ENCODE measurements at places on chromosomes 16 and 17.

- peak; percentile 5 for DNase-seq
These were observed 198.4 kb upstream of the C17orf78 start for GRCh38 chr17:37177254-37177870.

GRCh38 chr16:87076950-87077749 lies 240.0 kb downstream of the C16orf95 start:
- DNase-seq = no peak

- DNase-seq = no peak
These were observed 173.6 kb downstream of the IRF8 start for GRCh38 chr16:86072328-86073102.

DNA sequence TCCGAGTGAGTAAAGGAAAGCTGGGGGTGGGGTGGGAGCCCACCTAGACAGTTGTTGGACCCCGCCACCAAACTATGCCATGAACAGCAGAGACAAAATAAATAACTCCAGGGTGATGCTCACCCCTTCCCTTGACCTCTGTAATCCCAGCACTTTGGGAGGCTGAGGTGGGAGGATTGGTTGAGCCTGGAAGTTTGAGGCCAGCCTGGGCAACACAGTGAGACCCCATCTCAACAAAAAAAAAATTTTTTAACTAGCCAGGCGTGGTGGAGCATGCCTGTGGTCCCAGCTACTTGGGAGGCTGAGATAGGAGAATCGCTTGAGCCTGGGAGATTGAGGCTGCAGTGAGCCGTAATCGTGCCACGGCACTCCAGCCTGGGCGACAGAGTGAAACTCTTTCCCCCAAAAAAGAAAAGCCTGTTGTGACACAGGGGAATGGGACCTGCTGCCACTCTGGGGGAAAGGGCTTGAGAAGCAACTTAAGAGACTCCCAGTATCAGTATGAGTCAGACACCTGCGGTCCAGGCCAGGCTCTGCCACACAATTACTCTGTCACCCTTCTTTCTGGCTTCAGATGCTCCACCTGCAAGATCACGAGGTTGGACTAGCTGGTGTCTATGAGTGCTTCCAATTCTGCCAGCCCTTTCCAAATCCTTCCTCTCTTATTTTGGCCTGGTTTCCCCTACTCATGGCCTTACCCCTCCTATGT lies 5.0 kb downstream of the SGCA start:
- DNase-seq = no peak

GRCh38 chr17:74231928-74232907 lies 18.8 kb downstream of the TTYH2 start:
- no peak for DNase-seq

DNA sequence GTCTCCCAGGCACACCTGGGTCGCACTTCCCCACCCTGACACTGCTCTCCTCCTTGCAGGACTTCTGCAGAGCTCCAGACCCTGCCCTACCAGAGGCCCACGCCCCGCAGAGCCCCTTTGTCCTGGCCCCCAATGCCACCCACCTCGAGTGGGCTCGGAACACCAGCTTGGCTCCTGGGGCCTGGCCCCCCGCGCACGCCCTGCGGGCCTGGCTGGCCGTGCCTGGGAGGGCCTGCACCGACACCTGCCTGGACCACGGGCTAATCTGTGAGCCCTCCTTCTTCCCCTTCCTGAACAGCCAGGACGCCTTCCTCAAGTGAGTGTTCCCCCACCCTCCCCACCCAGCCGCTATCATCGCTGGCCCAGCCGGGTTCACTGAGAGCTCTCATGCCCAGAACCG lies 79.6 kb downstream of the MGAT5B start:
- no peak for DNase-seq

DNA sequence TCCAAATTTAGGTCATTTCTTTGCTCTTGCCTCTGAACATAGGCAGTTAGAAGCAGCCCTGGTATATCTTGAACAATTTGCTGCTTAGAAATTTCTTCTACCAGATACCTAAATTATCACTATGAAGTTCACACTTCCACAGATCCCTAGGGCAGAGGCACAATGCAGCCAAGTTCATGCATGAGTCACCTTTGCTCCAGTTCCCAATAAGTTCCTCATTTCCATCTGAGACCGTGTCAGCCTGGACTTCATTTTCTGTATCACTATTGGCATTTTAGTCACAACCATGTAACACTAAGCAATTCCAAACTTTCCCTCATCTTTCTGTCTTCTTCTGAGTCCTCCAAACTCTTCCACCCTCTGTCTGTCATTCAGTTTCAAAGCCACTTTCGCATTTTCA lies 45.0 kb downstream of the KCNJ16 start:
- no peak for DNase-seq

DNA sequence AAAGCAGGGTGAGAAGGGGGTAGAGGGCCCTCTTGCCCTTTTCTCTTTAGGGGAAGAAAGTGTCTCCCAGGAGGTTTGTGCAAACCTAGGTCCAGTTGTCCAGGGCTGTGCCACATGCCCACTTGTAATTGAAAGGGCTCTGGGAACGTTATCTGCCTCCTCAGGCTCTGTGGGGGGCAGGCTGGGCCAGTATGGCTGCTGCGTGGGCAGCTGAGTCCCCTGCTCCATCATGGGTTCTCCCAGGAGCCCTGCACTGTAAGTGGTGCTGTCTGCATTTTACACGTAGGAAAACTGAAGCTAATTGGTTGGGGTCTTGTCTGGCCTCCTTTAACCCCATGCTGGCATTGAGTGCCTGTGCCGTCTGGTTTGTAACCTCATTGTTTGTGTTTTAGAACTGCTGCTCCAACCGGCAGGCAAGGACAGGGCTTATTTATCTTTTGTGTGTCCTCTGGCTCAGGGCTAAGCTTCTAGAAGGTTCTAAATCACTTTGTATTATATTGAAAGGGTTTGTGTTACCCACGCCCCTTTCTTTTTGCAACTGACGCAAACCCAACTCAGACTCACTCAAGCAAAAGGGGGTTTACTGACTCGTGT lies 117.7 kb upstream of the CIBAR2 start:
- DNase-seq = no peak

- DNase-seq = no peak
These were observed 5.0 kb upstream of the CACNG5 start for GRCh38 chr17:66829883-66830282.

DNA sequence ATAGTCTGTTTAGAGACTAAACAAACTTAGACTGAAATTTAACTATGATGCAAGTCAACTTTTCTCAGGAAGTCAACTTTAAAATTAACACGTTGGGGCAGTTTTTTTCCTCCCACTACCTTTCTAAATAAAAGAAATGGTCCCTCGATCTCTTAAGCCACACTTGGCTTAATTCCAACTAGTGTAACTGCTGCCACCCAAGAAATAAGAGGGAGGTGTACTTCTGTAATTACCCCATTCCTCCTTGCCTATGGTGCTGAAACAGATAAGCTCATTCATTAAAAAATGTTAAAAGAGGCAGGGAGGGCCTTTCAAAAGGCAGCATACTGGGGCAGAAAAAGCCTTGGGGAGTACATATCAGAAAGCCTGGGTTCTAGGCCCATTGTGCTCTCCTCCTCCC lies 59.8 kb downstream of the NCOR1 start:
- DNase-seq = no peak

GRCh38 chr16:1812732-1813163 lies 13.9 kb downstream of the HAGH start:
- peak; percentile 65 for DNase-seq

DNA sequence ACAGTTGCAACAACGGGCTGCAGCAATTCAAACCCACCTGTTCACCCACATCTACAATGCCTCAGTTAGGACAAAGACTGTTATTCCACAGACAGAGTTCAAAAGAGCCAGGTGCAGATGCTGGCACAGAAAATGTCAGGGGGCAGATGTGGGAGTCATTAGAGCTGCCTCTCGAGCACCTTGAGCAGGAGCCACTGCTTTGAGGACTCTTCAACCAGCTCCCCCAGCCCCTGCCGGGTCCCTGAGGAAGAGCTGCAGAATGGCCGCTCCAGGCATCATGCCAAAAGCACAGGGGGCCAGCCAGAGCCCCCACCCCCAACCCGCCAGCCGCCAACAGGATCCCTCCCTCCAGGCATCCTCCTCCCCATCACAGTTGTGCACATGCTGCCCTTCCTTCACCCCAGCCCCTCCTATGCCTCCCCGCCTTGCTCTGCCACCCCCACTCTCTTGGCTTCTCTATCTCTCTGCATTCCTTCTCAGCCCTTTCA lies 20.8 kb downstream of the C17orf67 start:
- DNase-seq = peak; percentile 26

- DNase-seq = no peak
These were observed 9.9 kb downstream of the XYLT2 start for GRCh38 chr17:50355701-50356341.

GRCh38 chr17:40298726-40299125 lies 10.3 kb upstream of the RARA start:
- no peak for DNase-seq

- DNase-seq = no peak
These were observed 27.2 kb downstream of the NAGPA start for GRCh38 chr16:5006348-5007193.

DNA sequence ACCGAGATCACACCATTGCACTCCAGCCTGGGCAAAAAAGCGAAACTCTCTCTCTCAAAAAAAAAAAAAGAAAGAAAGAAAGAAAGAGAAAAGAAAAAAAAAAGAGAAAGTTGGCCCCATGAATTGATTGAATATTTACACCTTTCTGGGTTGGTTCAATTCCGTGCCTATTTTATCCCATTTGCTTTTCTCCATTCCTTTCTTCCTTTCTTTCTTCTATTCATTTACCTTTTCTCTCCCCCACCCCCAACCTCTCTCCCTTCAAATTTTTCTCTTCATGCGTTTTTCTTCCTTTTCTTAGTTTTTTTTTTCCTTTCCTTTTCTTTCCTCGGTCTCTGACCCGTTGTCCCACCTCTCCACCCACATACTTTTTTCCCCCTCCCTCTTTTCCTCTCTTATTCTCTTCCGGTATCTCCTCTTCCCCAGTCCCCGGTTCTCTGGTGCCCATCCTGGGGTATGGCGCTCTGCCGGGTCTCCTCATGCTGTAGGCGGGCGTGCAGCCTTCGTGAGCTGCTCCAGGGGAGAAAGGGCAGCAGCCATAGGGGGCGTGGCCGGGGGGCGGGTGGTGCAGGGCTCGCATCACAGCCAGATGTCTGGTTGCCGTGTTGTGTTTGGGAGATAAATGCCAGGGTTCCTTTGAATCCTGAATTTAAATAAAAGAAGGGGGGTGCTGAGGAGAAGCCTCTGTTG lies 5.3 kb upstream of the COL1A1 start:
- DNase-seq = no peak

DNA sequence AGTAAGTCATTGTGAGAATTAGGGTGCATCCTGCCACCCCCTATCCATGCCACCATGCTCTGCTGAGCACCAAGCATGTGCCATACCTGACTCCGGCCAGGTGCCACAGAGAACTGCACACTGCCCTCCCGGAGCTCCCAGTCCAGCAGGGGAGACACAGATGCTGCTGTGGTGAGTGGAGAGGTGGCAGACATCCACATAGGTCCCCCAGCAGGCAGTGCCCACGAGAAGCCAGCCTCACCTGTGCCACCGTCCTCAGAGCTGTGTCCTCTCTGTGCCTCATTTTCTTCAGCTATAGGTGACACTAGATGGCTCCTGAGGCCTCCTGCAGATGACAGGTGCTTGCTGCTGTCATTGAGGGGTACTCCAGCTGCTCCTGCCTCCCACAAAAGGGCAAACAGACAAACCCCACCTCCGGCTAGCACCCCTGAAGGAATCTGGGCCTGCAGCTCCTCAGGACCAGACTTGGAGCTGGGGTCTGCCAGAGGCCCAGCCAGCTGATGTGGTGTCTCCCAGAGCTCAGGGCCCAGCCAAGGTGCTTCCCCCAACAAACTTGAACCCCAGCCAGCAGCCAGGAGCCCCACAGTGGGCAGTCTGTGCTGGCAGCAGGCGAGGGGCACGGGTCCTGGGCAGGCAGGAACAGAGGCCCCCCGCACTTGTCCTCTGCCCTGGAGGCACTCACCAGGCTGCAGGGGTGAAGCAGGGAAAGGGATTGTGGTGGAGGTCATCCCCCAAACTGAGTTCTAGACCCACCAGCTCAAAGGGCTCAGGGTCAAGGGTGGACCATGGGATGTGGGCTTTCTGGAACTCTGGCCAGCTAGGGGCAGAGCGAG lies 17.1 kb downstream of the FOXJ1 start:
- DNase-seq = no peak

- DNase-seq = no peak
These were observed 2.6 kb downstream of the ARHGAP17 start for GRCh38 chr16:25012525-25012991.

GRCh38 chr17:7590743-7591142 lies 849 bp upstream of the SOX15 start:
- DNase-seq = no peak

GRCh38 chr16:27925612-27926011 lies 137.9 kb downstream of the GSG1L start:
- DNase-seq = no peak

GRCh38 chr17:79721993-79722671 lies 8.6 kb upstream of the ENPP7 start:
- DNase-seq = no peak

- DNase-seq = no peak
These were observed 172.8 kb downstream of the IRF8 start for GRCh38 chr16:86071611-86072240.

DNA sequence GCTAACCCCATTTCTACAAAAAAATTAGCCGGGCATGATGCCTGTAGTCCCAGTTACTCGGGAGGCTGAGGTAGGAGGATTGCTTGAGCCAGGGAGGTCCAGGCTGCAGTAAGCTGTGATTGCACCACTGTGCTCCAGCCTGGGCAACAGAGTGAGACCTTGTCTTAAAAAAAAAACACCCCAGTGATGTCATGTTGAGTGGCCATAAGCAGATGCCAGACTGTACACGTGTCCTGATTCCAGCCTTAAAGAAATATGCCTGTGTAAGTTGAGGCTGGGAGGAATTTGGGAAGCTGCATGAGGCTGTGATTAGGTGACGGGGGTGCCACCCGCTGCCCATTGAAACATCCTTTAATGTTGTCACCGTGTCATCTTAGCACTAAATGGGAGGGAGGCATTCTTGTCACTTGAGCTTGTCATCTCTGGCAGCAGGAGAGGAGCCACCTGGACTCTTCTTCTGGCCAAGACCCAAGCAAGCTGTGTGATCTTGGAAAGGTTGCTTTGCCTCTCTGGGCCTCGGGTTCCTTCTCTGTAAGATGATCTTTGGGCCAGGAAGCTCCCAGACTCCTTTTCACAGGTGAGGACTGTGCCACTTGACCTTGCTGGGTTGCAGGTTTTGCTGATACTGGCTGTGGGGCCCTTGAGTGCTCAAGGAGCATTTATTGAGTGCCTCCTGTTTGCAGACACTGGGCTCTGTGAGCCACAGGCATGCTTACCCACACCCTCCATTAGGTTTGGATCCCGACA lies 98.3 kb upstream of the CIBAR2 start:
- no peak for DNase-seq

DNA sequence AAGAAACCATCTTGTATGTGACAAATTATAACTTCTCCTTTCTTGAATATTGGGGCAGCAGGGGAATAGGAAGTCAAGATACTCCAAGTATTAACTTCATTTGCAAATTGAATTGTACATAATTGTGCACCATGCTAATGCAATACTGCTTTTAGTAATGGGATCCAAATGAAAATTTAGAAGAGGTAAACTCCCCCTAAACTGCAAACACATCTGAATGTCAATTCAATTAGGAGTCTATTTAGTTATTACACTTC lies 4.5 kb downstream of the STAT5B start:
- no peak for DNase-seq

- no peak for DNase-seq
These were observed 471.8 kb downstream of the CDH13 start for GRCh38 chr16:83098536-83098935.
